ENCODE measurements at places on chromosomes 3 and 15.

DNA sequence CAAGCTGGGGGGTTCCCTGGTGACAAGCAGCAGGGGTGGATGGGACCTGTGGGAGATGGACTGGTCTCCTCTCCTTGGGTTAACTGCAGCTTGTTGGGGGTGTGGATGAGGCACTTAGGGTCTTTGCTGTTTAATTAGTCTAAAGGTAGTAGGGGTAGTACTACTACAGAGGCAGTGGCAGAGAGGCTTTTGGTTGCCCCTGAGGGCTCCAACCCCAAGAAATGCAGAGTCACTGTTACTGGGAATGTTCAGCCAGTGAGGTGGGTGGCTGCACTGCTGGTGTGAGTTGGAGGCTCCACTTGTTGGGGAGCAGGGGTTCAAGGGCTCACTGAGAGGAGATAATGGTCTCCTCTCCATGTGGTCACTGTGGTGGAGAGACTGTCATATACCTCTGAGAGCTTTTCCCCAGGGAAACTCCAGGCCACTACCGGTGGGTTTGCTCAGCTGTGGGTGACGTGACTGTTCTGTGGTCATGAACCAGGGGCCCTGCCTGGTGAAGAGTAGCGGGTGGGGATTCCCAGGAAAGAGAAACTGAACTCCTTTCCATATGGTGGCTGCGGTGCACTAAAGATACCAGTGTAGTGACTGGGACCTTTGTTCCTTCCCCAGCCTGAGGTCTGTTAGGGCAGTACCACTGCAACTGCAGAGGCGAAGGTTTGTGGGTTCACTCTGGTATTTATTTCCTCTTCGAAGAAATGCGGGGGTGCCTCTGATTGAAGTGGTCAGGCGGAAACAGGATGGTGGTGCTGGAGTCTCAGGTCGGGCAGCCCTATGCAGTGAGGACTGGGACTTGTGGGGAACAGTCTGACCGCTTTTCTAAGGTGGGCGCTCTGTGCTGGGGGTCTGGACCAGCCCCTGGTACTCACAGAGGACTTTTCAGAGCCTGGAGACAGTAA lies 68.9 kb upstream of the TNFSF10 start:
- DNase-seq, result no peak

GRCh38 chr3:53571264-53571663 lies 76.9 kb downstream of the CACNA1D start:
- DNase-seq, result no peak

- no peak for DNase-seq
Measured at GRCh38 chr3:180018543-180018942, 18.2 kb downstream of the PEX5L start.

DNA sequence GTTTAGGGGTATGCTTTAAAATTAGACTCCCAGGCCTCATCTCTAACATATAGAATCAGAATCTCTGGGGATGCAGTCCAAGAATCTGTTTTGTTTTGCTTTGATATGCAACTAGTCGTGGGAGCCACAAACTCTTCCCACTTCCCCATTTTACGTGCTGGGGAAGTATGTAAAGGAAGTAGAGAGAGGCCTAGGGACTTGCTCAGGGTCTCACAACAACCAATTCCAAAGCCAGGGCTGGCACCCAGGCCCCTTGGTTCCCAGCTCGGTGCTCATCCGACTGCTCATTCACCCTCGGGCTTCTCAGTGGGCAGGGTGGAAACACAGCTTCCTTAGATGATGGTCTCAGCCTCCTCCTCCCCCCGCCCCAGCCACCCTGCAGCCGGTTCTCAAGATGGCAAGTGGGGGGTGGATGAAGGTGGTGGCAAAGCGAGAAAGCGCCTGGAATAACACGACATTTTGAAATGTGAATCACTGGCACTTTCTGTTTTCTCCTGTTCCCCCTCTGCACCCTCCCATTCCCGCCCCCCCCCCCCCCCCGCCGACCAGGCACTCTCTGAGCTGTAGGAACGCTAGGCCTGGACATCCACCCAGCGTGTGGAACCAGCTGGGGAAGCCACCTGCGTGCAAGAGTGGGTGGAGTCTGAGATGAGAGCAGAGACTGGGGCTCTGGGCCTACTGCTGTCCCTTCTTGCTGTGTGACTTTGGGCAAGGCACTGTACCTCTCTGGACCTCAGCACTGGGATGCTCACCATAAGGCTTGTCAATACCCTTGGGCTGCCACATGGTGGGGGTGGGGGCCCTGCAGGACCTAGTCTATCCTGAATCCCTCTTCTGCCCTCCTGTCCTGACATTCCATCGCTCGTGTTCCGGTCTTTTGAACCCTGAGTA lies 214.5 kb downstream of the RPLP1 start:
- DNase-seq, result no peak

DNA sequence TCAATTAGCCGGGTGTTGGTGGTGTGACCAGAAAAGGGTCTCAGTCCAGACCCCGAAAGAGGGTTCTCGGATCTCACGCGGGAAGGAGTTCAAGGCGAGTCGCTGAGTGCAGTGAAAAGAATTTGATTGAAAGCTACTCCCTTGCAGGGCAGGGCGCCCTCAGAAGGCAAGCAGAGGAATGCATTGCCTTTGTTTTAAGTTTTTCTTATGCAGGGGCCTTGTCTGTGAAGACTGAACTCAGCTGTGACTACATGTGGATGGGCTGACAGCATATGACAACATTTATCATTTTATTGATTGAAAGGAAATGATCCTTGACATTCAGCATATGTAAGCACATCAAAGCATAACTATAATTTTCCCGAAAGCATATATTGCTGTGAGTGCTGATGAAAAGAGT lies 11.8 kb downstream of the CPN2 start:
- DNase-seq, result no peak

DNA sequence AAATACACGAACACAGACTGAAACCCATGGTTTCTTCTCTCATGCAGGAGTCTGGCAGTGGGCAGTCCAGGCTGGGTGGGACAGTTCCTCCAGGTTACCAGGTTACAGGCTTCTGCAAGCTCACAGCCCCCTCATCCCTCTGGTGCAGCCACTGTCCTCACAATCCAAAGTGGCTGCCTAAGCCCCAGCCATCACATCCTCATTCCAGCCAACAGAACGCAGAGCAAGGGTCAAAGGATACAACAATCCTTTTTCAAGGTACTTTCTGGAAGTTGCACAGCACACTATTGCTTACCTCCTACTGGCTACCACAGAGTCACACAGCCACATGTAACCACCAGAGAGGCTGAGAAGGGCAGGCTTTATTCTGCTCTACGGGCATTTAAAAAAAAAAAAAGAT lies 154.6 kb downstream of the NUP210 start:
- DNase-seq, result no peak

GRCh38 chr15:86073281-86073680 lies 6.4 kb upstream of the AGBL1 start:
- no peak for DNase-seq

GRCh38 chr15:45980366-45980765 lies 345.5 kb downstream of the SQOR start:
- no peak for DNase-seq

DNA sequence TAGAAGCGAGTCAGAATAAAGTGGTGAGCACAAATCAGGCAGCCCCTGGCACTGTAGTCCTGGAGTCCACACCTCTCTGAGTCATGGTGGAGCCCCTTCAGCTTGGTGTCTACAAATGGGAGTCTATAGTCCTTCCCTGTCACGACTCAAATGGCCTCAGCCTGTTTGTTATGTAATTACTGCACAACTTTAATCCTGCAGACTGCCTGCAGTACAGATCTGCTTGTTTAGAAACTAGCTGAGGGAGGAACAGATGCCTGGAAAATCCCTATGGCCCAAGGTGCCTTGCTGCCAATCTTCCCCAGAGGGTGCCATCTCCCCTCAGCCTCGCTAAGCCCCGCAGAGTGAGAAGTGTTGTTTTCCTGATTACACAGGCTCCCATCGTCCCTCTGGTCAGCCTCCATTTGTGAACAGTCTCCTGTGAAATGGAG lies 3.9 kb upstream of the CXCR6 start:
- no peak for DNase-seq

- no peak for DNase-seq
Measured at GRCh38 chr3:64568895-64569517, 118.8 kb downstream of the ADAMTS9 start.

- no peak for DNase-seq
Measured at GRCh38 chr3:161409858-161410257, 38.5 kb upstream of the SPTSSB start.

DNA sequence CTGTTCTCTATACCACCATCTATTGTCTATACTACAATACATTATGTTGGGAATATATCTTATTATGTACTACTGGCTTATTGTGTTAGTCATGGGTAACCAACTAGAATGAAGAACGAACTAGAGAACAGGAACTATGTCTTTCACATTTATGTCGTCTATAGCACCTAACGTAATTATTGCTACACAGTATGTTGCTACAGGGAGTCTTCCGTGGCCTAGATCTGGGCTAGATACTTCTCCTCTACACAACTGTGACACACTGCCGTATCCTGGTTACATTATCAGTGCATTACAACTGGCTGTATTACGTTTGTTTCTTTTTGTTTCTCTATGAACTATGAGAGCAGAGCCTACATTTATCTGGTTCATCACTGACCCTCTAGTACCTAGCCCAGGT lies 34.0 kb downstream of the SCG5 start:
- DNase-seq, result no peak

DNA sequence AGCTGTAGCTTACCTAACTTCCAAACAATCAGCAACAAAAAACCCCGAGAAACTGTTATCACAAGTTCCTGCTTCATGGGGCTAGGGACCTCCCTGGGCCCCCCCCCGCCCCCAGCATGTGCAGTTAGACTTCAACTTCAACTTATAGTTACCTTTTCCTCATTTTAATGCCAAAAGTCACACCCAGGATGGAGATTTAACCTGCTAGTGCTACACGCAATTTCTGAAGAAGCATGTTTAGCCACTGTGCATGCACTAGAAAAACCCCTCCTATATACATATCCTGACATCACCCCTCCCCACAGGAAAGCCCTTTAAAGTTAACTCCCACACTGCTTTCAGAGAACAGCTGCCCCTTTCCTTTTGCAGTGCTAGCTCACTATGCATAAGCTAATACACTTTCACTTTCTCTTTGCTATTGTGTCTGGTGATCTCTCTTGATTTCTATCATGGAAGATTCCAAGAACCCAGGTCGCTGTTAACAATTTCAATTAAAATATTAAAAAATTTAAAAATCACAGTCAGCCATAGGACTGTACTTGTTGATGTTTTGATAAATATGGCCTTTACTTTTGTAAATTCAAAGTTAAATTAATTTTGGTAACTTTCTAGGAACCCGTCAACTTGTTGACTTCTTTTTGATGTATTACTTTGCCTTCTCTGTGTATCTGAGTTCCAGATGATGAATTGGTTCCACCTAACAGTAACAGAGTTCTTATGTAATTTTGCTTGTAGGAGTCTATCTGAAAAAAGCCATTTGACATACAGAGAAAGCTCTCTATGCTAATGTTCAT lies 75.2 kb upstream of the ACAD9 start:
- DNase-seq, result peak; percentile 18

GRCh38 chr3:79263423-79263822 lies 504.4 kb downstream of the ROBO1 start:
- DNase-seq, result no peak

GRCh38 chr15:40941068-40941527 lies 12.0 kb downstream of the DLL4 start:
- DNase-seq, result no peak

DNA sequence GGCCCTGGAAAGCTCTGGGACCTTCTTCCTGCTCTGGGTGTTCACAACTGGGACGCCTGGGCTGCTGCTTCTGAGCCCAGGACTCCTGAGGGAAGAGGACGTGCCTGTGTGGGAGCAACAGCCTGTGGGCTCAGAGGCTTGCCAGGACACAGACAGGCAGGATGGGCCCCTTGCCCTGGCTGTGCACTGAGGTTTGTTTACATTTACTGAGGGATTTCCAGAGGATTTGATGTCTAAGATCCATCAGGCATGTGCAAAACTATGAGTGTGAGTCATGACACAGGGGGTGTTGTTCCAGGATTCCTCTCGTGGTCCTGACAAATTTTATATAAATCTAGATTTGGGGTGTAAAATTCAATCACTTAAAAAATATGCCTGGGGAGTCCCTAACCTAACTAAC lies 10.6 kb downstream of the CCR9 start:
- DNase-seq, result peak; percentile 33

All from AG10803 (cell line).